Suppressor macrophage treated with lipopolysaccharide for 1 hour (primary cell): ENCODE measurements at places on chromosomes 2 and 18.

DNA sequence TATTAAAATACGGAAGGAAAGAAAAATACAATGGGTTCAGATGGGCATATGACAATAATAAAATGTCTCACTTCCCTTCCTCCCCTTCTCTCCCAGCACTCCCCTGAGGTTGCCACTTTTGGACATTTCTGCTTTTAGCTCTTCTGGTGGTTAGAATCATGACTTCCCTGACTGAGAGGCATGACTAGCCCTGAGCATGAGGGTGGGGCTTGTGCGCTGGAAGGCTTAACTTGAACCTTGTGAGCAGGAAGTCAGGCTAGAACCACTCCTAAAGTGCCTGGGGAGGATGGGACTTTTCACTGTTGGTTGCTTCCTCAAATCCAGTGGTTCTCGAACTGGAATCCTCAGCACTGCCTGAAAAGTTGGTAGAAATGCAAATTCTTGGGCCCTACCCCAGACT, 19.7 kb upstream of the ARHGAP25 start:
- DNase-seq = peak; percentile 94

DNA sequence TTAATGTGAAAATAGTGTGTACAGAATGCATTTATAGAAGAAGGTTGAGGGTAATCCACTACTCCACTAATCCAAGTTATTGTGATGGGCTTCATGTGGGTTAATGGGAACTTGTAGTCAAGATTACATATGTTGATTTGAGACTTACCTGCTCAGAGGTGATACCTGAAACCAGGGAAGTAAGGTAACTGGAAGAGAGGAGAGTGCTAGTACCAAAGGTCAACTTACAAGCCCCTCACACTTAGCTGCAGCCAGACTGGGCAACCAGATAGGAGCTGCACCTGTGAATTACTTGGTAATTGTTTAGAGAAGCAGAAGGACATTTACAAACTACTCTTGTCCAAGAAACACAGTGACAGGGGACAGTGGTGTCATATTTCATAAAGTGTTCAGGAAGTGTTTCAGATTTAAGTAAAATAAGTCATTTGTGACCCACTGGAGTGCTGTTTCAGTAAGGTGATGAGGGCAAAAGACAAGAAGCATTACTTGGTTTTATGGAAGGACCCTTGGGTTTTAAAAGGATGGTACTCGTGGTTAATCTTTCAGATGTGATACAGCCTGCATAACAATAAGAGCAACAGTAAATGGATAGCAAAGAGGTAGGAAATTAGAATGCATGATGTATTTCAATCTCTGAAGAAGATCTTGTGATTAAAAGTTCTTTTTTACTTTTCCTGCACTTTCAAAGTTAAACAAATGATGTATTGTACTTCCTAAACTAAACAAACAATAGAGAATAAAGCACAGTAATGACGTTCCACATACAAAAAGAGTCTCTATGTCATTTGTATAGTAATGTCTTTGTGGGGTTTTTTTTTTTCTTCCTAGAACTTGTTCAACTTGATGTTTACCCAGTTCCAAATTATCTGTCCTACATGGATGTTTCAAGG, 189.3 kb downstream of the PHLPP1 start:
- DNase-seq = no peak

DNA sequence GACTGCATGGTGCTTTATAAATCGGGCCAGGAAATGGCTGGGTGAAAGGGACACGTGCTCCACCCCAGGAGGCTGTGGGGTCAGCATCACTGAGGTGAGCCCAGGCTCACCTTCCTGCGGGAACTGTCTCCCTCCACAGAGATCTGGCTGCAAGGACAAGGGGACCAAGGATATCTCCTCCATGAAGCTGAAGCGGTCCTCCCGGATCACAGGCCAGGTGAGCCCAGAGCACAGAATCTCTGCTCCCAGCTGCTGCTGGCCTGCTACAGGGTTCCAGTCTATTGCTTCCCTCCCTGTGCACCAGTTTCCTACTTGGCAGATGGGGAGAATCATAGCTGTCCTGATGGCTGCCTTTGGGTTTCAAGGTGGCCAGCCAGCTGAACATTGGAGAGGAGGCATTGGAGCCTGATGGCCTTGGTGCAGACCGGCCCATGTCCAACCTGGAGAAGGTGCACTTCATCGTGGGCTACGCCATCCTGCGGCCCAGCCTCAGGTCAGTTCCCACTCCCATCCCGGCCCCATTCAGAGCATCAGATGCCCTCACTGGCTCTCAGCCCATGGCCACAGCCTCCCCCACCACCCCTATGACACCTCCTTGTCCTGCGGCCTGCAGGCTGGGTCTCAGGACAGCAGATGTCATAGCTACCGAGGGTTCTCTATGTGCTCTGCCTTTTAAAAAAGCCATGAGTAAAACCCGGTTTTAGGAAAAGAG, 33.7 kb upstream of the GPR17 start:
- DNase-seq = no peak

GRCh38 chr2:48454504-48454903, 75.5 kb upstream of the STON1 start:
- DNase-seq = peak; percentile 47

GRCh38 chr2:102112692-102113665, 29.6 kb upstream of the IL1R1 start:
- DNase-seq = no peak
